Right forelimb (tissue), 1 donor: ENCODE measurements at places on chromosomes 7 and 10.

DNA sequence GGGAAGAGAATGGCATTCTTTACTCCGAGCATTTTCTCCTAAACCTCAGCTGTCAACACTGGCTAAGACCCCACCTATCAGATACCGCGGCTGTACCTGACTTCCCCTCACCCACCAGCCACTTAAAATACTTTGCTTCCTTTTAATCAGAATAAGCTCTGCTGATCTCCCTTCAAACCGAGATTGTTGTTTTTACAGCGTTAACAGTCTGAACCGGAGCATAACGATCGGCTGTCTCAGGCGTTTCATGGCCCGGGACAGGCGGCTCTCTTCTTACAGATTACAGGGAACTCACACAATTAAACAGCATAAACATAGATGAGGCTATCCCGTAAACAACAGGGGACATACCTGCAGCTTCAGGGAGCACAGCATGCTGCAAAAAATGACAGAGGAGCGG, 174.3 kb upstream of the RNF32 start:
- DNase-seq, result no peak

- no peak for DNase-seq
Measured at GRCh38 chr7:88452646-88453045, 146.0 kb upstream of the STEAP4 start.

DNA sequence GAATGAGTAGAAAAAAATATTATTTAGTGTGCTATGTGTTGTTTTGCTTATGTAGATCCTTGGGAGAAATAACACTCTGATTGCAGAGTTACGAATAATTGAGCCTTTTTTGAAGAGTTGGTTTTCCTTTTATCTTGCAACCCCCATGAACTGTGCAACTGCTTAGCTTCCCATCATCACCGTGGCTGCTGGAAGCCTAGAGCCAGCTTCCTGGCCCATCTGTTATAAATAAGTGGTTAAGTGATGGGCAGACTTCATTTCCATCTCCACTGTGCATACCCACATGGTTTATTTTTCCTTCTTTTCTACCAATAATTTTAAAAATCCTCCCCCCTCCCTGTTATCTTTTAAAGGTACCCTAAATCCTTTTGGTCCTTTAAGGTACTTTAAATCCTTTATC, 554.9 kb upstream of the GALNT17 start:
- DNase-seq, result no peak

DNA sequence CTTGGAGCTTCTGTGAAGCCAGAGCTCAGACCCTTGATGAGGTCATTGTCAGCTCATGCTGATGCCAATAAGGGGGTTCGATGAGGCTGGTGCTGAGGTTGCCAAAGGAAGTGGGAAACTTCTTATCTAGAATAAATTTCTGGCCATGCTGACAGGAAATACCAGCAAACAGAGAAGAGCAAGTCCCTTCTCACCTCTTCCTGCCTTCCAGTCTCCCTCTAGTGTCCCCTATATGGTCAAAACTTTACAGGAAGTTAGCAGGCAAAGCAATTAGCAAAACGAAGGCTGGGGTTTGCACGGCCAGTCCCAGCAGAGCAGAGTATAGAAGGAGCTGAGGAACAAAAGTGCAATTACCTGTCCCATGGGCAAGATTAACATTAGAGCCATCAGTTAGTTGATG, 15.1 kb upstream of the NEUROG3 start:
- no peak for DNase-seq

DNA sequence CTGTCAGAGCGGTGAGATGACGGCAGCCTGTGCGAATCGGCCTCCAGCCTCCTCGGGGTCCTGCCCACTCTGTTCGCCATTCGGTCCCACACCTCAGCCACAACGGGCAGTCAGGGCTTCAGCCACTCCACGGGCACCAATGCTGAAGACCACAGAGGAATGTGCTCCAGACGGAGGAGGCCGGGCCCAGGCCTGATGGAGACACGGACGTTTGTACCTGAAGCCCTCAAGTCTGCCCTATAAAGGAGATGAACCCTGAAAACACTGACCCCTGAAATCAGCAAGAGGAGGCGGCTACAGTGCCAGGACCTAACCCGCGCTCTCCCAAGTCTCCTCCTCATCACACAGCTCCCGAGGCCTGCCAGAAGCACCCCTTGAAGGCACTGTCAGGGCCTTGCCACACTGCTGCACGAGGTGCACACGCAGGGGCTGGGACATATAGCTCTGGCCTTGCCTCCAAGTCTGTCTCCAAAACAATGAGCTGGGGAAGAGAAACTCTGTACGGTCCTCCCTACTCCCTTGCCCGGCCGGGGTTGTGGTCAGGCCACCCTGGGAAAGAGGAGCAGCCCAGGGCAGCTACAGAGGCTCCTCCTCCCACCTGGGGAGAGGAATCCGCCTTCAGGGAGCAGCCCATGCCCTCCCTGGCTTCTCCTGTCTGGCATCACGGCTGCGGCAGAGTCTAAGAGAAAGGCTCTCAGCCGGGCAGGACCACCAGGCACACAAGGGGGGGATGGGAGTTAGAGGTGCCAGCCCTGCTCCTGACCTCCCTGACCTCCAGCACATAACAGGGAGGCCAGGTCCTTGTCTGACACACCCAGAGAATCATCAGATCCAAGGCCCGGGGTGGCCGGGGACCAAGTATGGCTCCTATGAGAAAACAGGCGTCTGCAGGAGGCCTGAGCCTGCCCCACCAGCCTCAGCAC, 310.1 kb downstream of the PTPRN2 start:
- no peak for DNase-seq

DNA sequence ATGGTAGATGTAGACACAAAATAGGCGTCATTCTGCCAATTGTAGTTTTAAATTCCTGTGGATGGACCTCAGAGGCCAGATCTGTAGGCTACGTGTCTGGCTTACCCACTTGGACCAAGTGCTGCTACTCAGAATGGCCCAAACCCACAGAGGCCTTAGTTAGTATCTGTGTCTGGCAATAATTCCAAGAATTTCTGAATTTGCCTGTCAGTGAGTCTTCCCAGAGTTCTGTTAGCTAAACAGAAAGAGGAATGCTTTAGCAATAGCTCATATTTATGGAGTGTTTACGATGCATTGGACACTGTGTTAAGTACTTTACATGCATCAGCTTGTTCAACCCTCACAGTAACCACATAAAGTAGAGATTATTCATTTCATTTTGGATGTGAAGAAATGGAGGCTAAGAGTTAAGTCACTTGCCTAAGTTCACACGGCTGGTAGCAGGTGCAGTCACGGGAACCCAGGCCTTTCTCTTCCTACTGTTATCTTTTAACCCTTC, 231.8 kb downstream of the PTEN start:
- DNase-seq, result no peak

GRCh38 chr7:155009570-155010157, 6.7 kb upstream of the PAXIP1 start:
- no peak for DNase-seq

DNA sequence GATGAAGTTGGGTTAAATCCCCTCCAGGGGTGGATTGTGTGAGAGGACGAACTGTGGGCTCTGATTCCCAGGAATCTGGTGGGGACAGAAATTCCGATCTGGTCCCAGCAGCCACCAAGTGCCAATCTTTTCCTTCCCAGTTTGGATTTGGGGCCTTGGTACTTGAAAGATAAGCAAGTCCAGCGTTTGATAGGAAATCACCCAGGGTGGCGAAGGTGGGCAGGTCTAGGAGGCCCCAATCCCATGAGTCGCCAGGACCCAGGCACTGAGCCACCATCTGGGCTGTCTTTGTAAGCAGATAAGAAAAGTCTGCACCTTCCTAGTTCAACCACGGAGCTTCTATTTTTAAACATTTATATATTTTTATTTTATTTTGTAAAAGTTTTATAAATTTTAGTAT, 122.6 kb upstream of the LSM8 start:
- no peak for DNase-seq

GRCh38 chr10:48333856-48334255, 27.4 kb downstream of the MAPK8 start:
- DNase-seq, result no peak

DNA sequence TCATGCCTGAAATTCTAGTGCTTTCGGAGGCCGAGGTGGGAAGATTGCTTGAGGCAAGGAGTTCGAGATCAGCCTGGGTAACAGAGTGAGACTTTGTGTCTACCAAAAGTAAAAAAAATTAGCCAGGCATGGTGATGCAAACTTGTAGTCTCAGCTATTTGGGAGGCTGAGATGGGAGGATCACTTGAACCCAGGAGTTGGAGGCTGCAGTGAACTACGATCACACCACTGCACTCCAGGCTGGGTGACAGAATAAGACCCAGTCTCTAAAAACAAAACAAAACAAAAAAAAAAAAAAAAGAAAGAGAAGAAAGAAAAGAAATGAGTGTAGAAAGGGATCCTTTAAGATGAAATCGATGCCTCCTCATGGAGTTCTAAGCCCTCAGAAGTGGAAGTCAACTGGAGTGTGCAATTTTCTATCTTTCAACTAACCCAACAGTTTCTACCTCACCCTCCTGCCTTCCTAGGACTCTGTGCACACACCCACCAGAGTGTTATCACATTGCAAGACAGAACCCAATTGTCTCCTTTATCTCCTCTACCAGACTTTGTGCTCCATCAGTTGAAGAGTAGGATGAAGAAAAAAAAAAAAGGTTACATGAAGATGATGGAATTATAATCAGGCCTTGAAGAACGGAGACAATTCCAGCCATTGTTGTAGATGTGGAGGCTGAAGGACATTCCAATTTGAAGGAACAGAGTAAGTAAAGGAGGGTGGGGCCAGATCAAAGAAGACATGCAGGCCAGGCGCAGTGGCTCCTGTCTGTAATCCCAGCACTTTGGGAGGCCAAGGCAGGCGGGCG, 26.9 kb downstream of the NYAP1 start:
- DNase-seq, result no peak

- peak; percentile 63 for DNase-seq
Measured at GRCh38 chr10:60942788-60943315, 1.1 kb downstream of the RHOBTB1 start.

DNA sequence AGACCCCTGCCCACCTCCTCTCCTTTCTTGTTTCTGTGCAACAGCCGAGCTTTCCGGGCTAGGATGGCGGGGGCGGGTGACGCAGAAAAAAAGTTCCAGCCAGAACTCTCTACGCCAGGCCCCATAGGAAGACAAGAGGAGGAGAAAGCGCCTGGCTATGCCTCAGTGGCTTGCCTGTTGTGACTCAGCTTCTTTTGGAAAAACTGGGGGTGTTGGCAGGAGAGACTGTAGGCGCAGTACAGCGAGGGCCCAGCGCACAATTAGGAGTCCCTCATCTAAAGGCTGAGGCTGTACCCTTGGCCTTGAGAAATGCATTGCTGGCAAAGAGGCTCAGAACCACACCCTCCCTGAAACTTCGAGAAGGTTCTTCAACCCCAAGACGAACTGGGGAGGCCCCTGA, 28.0 kb upstream of the KPNA7 start:
- no peak for DNase-seq

DNA sequence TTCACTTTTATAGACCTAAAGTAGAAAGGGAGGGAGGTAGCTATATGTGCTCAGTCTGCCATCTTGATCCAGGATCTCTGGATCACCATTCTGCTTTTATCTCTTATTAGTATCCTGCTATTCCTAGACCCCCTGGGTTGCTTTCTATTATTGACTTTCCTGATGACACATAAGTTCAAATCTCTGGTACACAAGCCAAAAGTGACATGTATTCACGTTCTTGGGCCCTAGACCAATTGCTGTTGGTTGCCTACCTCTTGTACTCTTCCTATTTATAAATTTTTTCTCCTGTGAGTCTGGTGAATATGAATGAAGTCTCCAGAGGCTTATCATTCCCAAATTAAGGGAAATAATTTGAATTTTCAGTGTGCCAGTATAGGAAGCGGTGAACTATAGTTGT, 56.9 kb downstream of the DNMBP start:
- no peak for DNase-seq

- DNase-seq, result no peak
Measured at GRCh38 chr7:127884066-127884559, 147.1 kb downstream of the LRRC4 start.

- no peak for DNase-seq
Measured at GRCh38 chr7:82527851-82528250, 84.3 kb upstream of the CACNA2D1 start.

- DNase-seq, result no peak
Measured at GRCh38 chr10:7697426-7697825, 5.7 kb upstream of the ITIH2 start.

- no peak for DNase-seq
Measured at GRCh38 chr7:122746948-122747347, 44.2 kb upstream of the RNF148 start.

GRCh38 chr10:72542396-72542815, 83.5 kb downstream of the MICU1 start:
- no peak for DNase-seq

DNA sequence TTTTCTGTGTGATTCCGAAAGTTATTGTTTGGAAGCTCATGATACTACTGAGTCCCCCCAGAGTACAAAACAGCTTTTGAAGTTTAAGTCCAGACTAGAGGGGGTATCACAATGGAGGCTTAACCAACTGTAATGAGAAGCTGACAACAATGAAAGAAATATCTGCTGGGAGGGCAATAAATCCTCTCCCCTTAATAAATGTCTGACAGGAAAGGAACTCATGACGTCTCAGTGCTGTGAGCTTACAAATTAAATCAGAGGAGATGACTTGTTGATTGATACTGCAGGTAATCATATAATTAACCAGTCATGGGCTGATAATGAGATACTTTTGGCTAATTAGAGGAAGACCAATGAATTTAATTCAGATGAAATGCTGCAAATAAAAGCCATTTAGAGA, 102.6 kb upstream of the WDR11 start:
- DNase-seq, result no peak

DNA sequence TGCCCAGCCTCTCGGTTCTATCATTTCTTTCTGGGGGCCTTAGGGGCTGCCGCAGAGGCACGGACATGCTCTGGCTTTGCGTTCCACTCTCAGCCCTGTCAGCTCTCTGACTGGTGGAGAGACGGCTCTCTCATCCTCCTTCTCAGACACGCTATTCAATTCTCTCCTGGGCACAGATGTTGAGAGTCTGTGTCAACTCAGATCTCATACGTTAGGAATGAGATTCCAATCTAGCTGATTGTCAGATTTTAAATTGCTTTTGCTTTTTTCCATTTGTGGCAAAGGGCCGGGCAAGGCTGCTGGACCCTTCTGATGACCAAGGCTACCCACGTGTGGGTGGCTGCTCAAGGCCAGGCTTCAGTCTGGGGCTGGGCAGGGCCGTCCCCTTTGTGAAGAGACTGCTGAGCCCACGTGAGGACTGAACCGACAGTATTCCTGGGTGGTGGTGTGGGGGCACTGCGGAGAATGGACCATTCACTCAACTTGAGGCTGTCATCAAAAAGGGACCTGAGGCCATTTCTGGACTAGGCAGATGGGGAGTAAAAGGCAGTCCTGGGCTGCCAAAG, 71.5 kb downstream of the CLEC2L start:
- no peak for DNase-seq

DNA sequence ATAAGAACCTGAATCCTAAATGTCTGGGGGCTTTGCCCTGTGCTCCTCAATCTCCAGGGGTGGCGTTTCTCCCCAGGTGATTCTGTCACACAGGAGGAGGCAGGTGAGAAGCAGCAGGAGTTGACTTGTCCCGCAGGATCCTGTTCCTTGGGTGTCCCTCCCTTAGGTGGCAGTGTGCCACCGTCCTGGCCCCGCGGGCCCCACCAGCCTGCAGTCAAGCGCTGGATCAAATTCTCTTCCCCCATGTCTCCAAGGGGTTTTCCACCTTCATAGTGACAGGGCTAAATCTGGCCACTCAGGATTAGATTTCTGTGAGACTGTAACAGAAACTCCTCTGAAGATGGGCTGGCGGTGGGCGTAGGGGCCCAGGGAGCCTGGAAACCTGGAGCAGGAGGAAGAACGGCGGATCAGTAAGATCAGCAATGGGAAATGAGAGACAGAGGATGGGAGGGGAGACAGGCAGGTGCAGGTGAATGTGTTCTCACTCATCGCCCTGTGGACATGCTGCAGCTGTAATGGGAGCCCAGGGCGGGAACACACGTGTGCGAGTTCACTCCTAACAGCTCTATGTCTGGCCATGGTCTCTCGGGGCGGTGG, 329.2 kb upstream of the COBL start:
- no peak for DNase-seq

- no peak for DNase-seq
Measured at GRCh38 chr7:131015657-131015958, 281.6 kb upstream of the KLF14 start.
